ENCODE measurements at places on chromosomes 4 and X.

GRCh38 chr4:83012200-83012686 is 1.6 kb upstream of the LIN54 start:
- peak; percentile 13 for DNase-seq

GRCh38 chr4:102761296-102761701 is 531 bp upstream of the MANBA start:
- DNase-seq = no peak

DNA sequence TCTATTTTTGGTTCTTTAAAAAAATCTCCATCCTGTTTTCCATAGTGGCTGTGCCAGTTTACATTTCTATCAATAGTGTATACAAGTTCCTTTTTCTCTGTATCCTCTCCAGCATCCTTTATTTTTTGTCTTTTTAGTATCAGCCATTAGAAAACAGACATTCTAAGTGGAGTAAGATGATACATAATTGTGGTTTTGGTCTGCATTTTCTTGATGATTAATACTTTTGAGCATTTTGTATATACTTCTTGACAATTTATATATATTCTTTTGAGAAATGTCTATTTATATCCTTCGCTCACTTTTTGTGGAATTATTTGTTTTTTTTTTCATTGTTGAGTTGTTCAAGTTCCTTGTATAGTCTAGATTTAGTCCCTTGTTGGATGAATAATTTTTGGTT is 382.2 kb upstream of the SPOCK3 start:
- no peak for DNase-seq

DNA sequence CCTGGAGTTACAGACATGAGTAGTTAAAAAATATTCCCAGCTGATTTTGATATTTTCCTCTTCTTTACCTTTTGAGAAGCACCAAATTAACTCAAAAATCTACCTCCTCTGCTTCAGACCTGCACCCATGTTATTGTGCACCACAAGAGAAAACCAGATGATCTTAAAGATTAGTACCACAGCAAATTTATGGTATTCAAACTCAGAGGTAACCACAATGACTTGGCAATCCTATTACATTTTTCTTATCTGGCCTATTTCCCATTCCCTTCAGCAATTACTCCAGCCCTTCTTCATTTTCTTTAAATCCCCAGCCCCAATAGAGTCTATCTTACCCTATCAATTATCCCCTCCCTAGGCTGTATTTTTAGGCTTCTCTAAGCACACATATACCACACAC is 535.1 kb downstream of the FAT4 start:
- no peak for DNase-seq

DNA sequence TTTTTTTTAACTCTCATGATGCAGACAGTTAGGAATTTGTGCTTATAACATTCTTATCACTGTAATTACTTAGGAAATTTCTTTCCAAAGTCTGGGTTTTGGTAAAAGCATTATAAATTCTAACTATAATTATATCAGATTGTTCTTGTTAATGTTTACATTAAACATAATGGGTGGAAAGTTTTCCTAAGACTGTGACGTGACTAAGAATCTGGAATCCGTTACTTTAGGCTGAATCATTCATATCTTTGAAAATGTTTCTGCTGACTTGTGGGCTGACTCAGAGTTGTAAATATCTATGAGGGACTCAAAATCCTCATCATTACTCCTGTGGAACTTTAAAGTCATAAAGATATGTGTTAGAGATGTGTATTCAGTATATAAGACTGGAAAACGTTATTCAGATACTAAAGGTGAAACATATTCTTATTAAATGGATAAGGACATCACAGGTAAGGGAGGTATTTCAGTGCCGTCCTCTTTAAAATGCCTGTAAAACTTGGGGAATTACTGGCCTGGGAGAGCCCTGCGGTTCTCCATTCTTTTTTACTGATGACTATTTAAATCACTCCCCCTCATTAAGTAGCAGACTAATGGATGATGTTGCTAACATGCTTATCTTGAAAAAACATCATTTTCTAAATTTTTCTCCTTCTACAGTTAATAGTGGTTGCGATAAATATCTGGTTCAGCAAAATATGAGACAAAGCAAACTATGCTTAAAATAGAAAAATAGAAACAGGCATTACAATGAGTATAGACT is 159.0 kb downstream of the DCLK2 start:
- DNase-seq = peak; percentile 62

GRCh38 chr4:99447079-99447478 is 11.9 kb upstream of the ADH7 start:
- no peak for DNase-seq

GRCh38 chr4:26525771-26526150 is 35.5 kb upstream of the CCKAR start:
- no peak for DNase-seq

DNA sequence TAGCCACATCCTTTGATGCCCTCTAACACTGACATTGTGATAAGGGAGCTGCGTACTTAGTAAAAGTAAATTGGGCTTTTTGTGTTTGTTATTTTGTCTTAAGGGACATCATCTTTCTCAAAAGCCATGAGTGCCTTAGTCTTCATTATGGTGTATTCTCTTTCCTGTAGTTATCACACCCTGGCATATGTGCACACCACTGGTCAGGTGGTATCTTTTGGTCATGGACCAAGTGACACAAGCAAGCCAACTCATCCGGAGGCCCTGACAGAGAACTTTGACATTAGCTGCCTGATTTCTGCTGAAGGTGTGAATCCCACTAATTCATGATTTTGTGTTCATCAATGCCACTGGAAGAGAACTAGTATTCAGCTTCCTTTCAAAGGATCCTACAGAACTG is 18.0 kb downstream of the HERC6 start:
- DNase-seq = no peak

- DNase-seq = no peak
Observed at GRCh38 chr4:10981096-10981495, 296.5 kb upstream of the CLNK start.

GRCh38 chrX:40106676-40107290 is 9.0 kb upstream of the BCOR start:
- no peak for DNase-seq

- DNase-seq = no peak
Observed at GRCh38 chrX:32289356-32289755, 922.0 kb downstream of the DMD start.

GRCh38 chr4:78647272-78647671 is 95.7 kb downstream of the ANXA3 start:
- DNase-seq = no peak
